Activated CD4-positive, alpha-beta T cell treated with anti-CD3 and anti-CD28 coated beads, Interleukin-2, amount 10 ng/mL, durations not matched to agents 7 days and 5 days (primary cell): ENCODE measurements at places on chromosomes 3 and 15.
A peak's percentile ranks its signal among the peaks of the same experiment; 100 is the strongest.

GRCh38 chr15:70495991-70496599, 267.3 kb downstream of the UACA start:
- H3K4me1 ChIP-seq = peaks cover 64% of the 10 kb centered on the region
- H3K27me3 ChIP-seq = peaks cover 33% of the 10 kb centered on the region
- peaks cover 5% of the 10 kb centered on the region for H3K36me3 ChIP-seq
- H3K27ac ChIP-seq = no peak overlapping the region

GRCh38 chr3:32421991-32422859, 30.6 kb downstream of the CMTM7 start:
- no peak overlapping the region for H3K4me3 ChIP-seq
- no peaks in the 10 kb centered on the region for H3K27me3 ChIP-seq
- DNase-seq = no peak
- H3K4me1 ChIP-seq = peaks cover 88% of the 10 kb centered on the region
- peaks cover 43% of the 10 kb centered on the region for H3K36me3 ChIP-seq

DNA sequence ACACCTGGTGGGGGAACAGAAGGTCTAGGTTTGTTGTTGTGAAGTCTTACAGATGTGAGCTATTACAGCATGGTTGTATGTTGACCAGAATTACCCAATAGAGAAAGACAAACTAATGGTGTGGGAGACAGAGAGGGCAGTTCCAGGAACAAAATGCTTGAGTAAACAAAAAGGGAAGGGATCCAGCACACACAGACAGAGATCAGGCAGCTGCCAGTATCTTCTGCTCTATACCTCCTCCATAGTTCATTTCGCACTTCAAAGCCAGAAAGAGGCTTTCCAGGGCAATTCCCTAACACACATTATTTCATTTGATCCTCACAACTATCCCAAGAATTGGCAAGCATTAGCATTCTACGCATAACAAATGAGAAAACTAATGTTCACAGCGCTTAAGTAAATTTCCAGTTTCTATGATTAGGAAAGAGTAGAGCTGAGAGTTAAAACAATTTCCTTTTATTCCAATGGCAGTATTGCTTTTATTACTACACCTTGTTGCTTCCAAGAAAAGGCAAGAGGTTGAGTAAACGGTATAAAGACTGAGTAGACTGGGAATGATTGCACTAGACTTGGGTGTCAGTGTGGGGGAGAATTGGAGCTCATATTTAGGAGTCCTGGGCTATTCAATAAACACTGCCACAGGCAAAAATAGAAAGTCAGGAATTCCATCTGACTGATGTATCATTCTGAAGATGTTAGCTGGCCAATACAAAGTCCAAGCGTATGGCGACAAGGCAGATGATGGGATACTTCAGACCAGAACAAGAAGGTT, 39.7 kb upstream of the ZNF280D start:
- H3K27me3 ChIP-seq = peaks cover 8% of the 10 kb centered on the region
- H3K4me3 ChIP-seq = no peak overlapping the region
- H3K36me3 ChIP-seq = no peaks in the 10 kb centered on the region
- no peak for DNase-seq
- H3K4me1 ChIP-seq = peaks cover 18% of the 10 kb centered on the region

DNA sequence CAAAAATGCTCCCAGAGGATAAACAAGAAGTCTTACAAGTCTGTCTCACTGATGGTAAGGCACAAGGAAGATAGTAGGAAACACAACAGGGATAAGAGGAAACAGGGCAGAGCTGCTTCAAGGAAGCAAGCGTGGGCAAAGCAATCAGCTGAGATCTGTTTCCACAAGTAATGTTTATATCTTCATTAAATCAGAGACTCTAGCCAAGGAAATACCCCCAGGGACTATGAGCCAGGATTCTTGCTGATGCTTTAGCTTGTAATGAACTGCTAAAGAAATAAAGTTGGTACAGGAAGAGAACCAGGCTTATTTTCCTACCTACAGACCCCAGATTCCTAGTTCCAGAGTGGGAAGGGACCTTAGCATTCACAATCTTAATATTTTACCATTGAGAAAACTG, 112.7 kb upstream of the C3orf80 start:
- H3K4me1 ChIP-seq = no peaks in the 10 kb centered on the region
- H3K27me3 ChIP-seq = peaks cover 13% of the 10 kb centered on the region
- no peak for DNase-seq
- H3K36me3 ChIP-seq = no peaks in the 10 kb centered on the region
- H3K27ac ChIP-seq = no peak overlapping the region
- H3K4me3 ChIP-seq = no peak overlapping the region

- H3K4me3 ChIP-seq = peak overlapping the region; percentile 51
- peaks cover 81% of the 10 kb centered on the region for H3K27me3 ChIP-seq
- H3K36me3 ChIP-seq = peaks cover 5% of the 10 kb centered on the region
- peak overlapping the region; percentile 60 for H3K27ac ChIP-seq
- no peak for DNase-seq
Measured at GRCh38 chr15:96331945-96332636, 1.6 kb downstream of the NR2F2 start.
